NCI-H2029 treated with DMSO at 0.1 percent for 48 hours (cell line): ENCODE measurements at places on chromosomes 2 and 18.

DNA sequence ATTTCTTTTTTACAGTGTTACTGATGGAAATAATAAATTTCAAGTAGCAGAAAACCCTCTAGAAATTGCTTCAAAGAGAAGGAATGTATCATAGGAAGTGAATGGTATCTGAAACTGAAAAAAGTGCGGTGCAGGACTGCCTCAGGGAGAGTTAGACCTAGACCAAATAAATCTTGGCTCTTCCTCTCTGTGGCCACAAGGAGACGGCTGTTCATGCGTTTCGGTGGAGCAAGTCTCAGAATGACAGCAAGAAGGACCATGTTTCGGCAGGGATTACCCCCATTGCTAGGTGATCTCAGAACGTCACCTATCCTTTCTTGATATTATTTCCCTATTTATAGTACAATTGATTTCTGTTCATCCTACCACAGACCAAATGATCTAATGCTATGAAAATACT, 522.3 kb downstream of the SOX11 start:
- DNase-seq = no peak

GRCh38 chr2:8851811-8852560, 14.6 kb upstream of the KIDINS220 start:
- DNase-seq = no peak

DNA sequence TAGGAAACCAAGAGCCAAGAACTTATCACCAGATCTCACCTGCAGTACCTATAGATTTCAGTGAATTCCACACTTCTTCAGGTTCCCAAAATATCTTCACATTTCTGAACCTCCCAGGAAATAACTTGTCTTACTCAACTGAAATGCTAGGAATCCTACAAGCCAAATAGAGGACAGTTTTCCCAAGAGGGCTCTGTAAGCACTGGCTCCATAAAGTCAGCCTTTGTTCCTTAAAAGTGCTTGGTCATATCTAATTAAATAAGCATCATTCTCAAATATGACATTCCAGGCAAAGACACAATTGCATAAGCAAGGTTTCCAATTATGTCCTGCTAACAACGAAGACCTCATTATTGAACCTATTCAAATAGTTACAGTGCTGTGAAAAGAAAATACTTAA, 154.6 kb upstream of the MGAT5 start:
- no peak for DNase-seq

- no peak for DNase-seq
Measured at GRCh38 chr2:36733215-36733614, 36.7 kb downstream of the VIT start.

DNA sequence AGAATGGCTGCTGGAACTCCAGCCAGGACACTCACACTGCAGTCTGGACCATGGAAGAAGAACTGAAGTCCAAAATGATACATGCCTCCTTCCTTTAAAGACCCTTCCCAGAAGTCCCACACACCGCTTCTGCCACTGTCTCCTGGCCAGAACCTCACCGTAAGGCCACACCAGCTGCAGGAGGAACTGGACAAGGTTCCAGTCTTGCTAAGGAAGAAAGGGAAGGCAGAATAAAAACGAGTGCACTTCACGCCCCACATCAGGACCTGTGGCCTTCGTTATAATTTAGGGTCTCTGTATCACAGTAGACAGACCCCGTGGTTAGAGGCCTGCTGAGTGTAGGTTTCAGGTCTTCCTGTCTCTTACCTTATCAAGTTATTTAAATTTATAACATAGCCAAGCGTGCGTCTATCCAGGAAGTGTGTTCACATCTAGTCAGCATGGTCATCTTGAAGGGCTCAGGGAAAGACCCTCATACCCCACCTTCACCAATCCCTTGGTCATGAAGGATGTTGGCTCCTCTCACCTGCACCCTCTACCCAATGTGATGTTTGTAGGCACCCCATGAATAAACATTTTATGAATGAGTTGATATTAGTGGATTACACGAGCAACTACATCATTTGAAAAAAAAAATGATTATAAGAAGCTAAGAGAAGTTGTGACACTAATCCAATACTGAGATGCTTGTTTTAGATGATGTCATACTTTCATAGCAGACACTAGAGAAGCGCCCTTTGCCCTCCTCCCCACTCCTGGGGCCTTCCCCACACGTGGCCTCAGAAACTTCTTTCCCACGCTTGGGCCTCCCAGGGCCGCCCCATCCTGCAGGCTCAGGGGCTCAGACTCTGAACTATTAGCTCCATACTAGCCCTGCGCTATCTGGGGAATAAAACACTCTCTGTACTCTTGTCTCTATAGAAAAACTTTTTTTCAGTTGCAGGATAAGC, 157.6 kb downstream of the FAM210A start:
- DNase-seq = no peak

DNA sequence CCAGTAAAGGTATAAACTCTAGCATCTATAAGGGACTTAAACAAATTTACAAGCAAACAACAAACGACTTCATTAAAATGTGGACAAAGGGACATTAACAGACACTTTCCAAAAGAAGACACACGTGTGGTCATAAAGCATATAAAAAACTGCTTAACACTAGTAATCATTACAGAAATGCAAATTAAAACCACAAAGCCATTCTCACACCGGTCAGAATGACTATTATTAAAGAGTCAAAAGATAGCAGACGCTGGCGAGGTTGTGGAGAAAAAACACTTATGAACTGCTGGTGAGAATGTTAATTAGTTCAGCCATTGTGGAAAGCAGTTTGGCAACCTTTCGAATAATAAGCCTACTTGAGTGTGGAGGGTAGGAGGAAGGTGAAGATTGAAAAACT, 217.1 kb upstream of the DLGAP1 start:
- no peak for DNase-seq

GRCh38 chr18:9960258-9960904, 46.6 kb downstream of the VAPA start:
- DNase-seq = no peak
